CD4-positive, alpha-beta T cell treated with Interleukin-15 for 1 hour (primary cell): ENCODE measurements at places on chromosomes 2 and 18.

DNA sequence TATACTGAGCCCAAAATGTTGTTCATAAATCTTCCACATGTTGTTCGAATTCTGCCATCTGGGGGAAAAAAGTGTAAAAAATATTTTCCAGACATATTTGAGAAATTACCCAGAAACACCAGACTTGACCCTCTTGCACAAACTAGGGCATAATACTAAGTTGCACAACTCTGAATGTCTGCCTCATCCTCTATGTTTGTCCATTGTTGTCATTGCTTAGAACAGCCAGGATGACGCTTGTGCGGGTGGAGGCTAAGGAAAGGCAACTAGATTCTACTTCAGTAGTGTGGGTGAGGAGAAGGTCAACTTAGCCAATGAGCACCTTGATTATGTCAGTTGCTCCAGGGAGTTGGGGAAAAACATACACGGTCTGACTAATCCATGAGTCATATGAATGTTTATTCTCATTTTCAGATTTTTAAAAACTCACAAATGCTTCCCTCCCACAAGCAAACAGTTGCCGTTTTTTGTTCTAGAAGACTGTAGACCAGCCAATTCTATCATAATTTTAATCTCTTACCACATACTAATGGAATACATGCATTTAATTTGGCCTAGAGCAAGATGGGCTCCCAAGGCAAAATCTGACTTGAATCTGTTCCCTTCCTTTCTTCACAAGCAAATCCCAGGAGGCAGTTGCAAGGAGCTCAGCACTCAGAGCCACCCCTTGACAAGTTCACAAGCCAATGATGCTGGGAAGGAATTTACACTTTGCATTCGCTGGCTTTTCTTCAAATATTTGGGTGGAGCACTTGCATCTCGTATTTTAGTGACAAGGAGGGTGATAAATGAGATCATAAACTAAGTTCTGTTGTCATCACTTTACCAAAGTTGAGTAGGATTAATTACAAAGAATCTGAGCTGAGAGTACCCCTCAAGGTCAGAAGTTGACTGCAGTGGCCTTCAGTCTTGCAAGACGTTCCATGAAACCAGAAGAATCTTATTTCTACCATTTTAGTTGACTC, 163.2 kb upstream of the TWIST2 start:
- no peak for DNase-seq

- DNase-seq, result no peak
Observed at GRCh38 chr18:3654442-3655253, 204.7 kb downstream of the TGIF1 start.

- DNase-seq, result no peak
Observed at GRCh38 chr2:119688616-119689015, 9.6 kb downstream of the TMEM177 start.

- DNase-seq, result no peak
Observed at GRCh38 chr2:159468257-159468656, 148.1 kb downstream of the BAZ2B start.

GRCh38 chr18:52451851-52452250, 111.9 kb downstream of the DCC start:
- no peak for DNase-seq

DNA sequence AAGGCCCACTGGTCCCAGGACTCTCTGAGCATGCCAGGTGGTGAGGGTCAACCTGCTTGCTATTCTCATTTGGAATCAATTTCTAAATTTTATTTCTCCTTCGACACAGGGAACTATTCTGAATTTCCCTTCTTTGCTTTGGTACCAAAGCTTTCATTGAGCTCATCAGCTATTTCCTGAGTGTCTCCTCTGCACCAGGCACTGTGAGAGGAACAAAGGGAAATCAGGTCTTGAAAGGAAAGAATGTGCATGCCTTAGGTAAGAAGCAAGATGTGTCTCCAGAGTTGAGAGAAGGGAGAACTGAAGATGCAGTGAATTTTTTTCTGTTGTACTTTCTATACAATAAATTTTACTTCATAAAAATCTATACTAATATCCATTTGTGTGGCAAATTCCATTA, 17.9 kb downstream of the SPATS2L start:
- DNase-seq, result no peak

DNA sequence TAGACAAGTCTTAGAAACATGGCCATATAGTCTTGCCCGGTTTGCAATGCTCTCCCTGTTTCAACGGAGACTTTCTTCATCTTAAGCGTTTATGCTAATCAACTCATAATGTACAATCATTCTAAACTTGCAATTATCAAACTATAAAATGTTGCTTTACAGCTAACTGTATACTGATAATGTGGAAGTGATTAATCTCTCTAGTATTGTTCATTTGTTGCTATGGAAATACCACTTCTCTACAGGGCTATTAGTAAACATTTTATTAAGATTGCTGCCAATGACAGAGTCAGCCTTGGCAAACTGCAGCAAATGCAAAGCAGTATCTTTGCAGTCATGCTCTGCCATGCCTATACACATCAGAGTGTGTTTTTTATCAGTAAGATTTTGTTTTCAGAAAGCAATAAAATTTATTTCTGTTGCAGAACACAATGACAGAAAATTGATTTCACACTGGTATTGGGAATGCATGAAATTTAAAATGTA, 1201.8 kb upstream of the CDH2 start:
- DNase-seq, result no peak
